NCI-H1417 treated with DMSO at 0.1 percent for 48 hours (cell line): ENCODE measurements at places on chromosomes 7 and 10.

DNA sequence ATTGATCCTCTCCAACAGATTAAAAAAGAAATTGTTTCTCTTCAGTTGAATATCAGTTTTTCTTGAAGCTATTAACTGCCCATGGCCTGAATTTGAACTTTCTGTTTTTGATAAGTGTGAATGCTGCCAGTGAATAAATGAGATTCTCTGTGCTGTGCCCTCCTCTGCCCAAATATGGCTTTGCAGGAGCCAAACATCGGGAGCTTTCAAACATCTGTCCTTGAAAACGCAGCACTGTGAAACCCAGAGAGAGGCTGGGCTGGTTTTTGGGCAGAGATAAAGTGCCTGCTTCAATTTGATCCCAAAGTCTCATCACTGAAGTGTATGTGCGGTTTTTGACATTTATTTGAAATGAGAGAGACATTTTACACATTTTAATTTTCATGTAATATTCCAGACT, 268.3 kb upstream of the SHH start:
- DNase-seq: no peak

GRCh38 chr10:90352288-90352687, 505.6 kb downstream of the HTR7 start:
- DNase-seq: no peak

DNA sequence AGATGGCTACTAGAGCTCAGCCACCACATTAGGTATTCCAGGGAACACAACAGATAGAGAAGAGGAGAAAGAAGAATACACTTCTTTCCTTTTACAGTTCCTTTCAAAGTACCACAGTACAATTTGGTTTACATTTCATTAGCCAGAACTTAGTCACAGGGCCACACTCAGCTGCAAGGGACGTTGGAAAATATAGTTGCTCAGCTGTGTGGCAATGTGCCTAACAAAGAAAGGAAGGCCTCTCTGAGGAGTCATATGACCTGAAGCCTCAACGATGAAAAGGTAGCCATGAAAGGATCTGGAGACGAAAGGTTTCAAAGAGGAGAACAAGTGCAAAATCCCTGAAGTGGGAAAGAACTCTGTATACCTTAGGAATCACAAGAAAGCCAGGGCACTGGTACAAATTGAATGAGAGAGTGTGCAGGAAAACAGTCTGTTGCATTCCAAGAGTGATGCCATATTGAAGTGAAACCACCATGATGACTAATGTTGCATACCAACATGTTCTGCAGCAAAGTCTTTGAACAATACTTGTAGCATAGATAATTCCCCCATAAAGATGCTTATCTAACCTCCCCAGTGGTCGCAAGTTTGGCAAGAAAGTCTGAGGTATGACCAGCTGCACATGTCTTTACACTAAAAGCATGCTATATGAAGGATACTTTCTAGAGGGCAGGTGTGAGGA, 278.9 kb downstream of the HPSE2 start:
- no peak for DNase-seq

GRCh38 chr7:91843831-91844230, 36.7 kb downstream of the MTERF1 start:
- DNase-seq: no peak

GRCh38 chr7:24504836-24505235, 68.4 kb upstream of the PALS2 start:
- DNase-seq: no peak
